Thoracic aorta (tissue), 2 donors: ENCODE measurements at places on chromosomes 1 and 21. TPM values are rescaled to one million over a fixed set of nuclear protein-coding genes. Genes with fewer than 3 reads are reported as not detected.

DNA sequence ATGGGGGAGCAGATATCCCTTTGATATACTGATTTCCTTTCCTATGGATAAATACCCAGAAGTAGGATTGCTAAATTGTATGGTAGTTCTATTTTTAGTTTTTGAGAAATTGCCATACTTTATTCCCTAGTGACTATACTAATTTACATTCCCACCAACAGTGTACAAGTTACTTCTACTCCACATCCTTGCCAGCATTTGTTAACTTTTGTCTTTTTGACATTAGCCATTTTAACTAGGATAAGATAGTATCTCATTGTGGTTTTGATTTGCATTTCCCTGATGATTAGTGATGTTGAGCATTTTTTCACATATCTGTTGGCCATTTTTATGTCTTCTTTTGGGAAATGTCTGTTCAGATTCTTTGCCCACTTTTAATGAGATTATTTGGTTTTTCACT is 620.6 kb upstream of the CAMK1G start:
- H3K4me3 ChIP-seq, result no peak overlapping the region
- H3K4me1 ChIP-seq, result no peaks in the 10 kb centered on the region
- H3K27ac ChIP-seq, result no peak overlapping the region
- H3K27me3 ChIP-seq, result no peaks in the 10 kb centered on the region

DNA sequence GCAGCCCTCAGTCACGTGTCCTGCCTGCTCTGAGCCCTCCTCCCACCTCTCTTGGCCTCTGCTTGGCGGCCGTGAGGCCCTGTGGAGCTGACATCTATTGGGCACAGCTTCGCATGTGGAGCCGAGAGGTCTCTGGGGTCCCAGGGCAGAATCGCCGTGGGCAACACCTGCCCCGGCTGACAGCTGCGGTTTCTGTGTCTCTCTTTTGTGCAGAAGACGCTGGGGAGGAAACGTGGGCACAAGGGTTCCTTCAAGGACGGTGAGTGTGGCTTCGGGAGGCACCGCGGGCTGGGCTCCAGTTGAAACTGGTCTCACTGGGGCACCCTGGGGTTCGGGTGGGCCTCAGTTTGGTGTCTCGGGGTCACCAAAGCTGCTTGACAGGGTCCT is 11.5 kb downstream of the ARHGEF16 start:
- DNase-seq, result no peak
- H3K36me3 ChIP-seq, result no peaks in the 10 kb centered on the region
- H3K27me3 ChIP-seq, result no peaks in the 10 kb centered on the region
- no peak overlapping the region for H3K27ac ChIP-seq
- H3K4me1 ChIP-seq, result no peaks in the 10 kb centered on the region

The COL11A1 gene
- not detected for total RNA-seq

- no peak for DNase-seq
- no peak overlapping the region for H3K27ac ChIP-seq
- peaks cover 6% of the 10 kb centered on the region for H3K4me1 ChIP-seq
- H3K27me3 ChIP-seq, result no peaks in the 10 kb centered on the region
- H3K36me3 ChIP-seq, result peaks cover 31% of the 10 kb centered on the region
Observed at GRCh38 chr1:225828706-225829345, 18.9 kb downstream of the EPHX1 start.

DNA sequence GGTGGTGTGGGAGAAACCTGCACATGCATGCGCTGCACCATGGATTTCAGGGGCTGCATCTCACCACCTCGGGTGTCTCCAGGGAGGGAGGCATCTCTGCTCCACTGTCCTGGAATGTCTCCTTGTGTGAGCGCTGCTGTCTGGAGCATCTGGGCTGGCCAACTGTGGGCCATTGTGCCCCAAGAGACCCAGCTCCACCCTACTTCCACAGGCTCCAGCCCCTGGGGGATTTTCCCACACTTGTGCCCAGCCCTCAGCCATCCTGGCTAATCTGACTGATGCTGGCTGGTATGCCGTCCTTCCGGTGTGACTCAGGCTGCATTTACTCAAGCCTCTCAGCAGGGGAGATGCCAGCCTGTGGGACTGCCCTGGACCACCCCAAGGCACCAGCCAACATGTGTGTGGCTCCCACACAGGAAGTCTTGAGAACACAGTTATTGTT is 62.0 kb downstream of the TRIM11 start:
- DNase-seq, result no peak
- H3K4me3 ChIP-seq, result no peak overlapping the region
- H3K4me1 ChIP-seq, result no peaks in the 10 kb centered on the region
- H3K27ac ChIP-seq, result no peak overlapping the region

GRCh38 chr1:220908757-220909156 is 29.5 kb downstream of the HLX start:
- no peak overlapping the region for H3K4me3 ChIP-seq
- no peak for DNase-seq
- H3K27me3 ChIP-seq, result no peaks in the 10 kb centered on the region
- H3K27ac ChIP-seq, result no peak overlapping the region

The DIO1 gene
- not detected for total RNA-seq

DNA sequence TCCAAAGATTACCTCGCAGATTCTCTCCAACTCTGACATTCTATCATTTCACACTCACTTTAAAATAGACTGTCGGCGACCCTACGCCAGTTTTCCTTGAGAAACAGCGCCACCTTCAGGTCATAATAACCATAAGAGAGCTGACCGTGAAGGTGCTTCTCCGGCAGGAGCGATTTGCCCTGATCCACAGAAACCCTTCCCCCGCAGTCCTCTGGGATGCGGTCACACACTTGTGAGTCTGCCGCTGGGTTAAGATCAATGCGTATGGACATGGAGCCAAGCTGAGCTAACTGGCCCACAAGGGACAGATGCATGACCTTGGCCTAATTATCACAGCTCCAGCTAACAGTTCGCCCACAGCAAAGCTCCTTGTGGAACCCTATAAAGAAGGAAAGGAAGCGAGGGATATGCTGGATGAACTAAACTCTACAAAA is 32.8 kb upstream of the IFNAR2 start:
- H3K4me3 ChIP-seq, result peak overlapping the region; percentile 8
- no peaks in the 10 kb centered on the region for H3K27me3 ChIP-seq
- no peak overlapping the region for H3K27ac ChIP-seq
- no peaks in the 10 kb centered on the region for H3K36me3 ChIP-seq
- peaks cover 4% of the 10 kb centered on the region for H3K4me1 ChIP-seq
